ENCODE measurements at places on chromosomes 6 and 20. TPM values are rescaled to one million over a fixed set of nuclear protein-coding genes. Genes with fewer than 3 reads are reported as not detected.

KCNK17 gene
- total RNA-seq = 3.2 TPM

PFDN4 gene
- total RNA-seq = 57.7 TPM

WFDC13 gene
- not detected for total RNA-seq

SRMS gene
- total RNA-seq = not detected

OXT gene
- total RNA-seq = not detected

DLK2 gene
- not detected for total RNA-seq

DDX43 gene
- total RNA-seq = 1.5 TPM

LAMA4 gene
- total RNA-seq = 54.0 TPM

CRYBG1 gene
- 38.3 TPM for total RNA-seq

PAK1IP1 gene
- total RNA-seq = 15.7 TPM

TRIM15 gene
- not detected for total RNA-seq

DNAH8 gene
- under 0.01 TPM for total RNA-seq

SLC24A3 gene
- 5.9 TPM for total RNA-seq

SAMD5 gene
- total RNA-seq = 8.8 TPM

SMOC2 gene
- total RNA-seq = 63.6 TPM

DNA sequence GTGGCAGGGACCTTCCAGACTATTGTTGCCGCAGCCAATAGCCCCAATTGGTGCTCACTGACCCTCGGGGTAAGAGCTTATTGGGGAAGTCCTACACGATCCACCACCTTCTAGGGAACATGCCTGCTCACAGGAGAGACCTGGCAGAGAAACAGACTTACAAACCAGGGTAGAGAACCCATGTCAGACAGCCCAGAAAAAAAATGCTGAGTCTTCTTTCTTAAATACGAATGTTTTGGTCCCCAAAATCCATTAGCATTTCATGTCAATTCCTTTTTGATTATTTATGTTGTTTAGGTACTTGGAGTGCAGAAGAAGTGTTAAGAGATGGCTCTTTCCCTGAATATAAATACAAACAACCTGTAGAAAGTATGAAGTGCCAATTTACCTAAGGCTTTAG, 84.9 kb upstream of the PDE10A start:
- no peak for DNase-seq

GRCh38 chr6:122484760-122485159, 13.2 kb upstream of the SERINC1 start:
- no peak for DNase-seq

DNA sequence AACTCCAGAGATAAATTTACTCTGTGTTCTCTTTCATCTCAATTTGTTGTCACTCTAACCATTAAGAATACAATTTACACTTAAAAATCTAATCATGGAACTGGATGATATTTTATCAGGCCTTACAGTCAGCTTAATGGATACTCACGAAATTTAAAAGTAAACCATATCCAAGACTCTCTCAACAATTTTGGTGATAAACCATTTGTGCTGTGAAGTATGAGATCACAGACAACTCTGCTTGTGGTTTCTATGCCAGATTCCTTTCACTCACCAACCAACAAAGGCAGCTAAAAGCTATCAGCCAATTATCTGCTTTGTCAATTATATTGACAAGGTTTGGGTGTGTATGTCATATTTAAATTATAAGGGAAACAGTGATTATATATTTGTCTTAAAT, 155.8 kb downstream of the TRDN start:
- DNase-seq = no peak

GRCh38 chr20:33679758-33680485, 5.7 kb upstream of the NECAB3 start:
- DNase-seq = no peak

- peak; percentile 63 for DNase-seq
Measured at GRCh38 chr6:21869085-21869771, 275.7 kb downstream of the SOX4 start.

GRCh38 chr6:7004581-7005297, 103.0 kb upstream of the RREB1 start:
- DNase-seq = no peak

DNA sequence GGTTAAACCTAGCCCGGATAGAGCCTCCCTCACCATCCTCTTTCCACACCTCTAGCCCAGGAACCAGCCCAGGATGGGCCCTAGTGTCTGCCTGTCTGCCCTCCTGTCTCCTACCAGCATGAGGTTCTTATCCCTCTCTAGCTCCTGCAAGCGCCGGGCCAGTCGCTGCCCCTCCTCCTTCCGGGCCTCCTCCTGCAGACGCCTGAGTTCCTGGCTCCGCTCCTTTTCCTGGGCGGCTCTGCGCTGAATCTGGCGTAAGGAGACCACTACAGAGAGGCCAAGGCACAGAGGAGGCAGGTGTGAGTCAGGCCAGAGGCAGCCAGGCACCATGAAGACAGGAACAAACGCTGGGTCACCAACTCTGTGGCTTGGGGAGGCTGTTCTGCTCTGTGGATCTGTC, 4.3 kb upstream of the PSORS1C2 start:
- DNase-seq = no peak

GRCh38 chr6:136958168-136958567, 36.1 kb downstream of the SLC35D3 start:
- no peak for DNase-seq

- no peak for DNase-seq
Measured at GRCh38 chr6:1244941-1245340, 67.0 kb upstream of the FOXQ1 start.

DNA sequence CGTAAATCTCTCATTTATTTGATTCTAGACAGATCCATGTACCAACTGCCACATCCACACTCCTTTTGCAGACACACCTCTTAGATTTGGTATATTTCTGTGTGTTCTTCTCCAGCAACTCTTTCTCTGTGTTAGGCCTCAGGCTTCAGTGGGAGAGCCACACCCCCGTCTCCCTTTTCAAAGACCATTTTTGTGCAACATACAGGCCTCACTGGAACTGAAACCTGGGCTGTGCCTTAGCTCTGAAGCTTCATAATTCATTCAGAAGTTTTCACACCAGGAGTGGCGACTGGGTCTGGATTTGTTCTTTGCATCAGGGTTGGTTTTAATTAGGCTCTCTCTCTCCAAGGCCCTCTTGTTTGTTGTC, 170.2 kb downstream of the THBS2 start:
- DNase-seq = no peak

- DNase-seq = no peak
Measured at GRCh38 chr6:34151321-34152041, 5.6 kb upstream of the GRM4 start.

GRCh38 chr6:87700397-87701343, 1.4 kb downstream of the AKIRIN2 start:
- no peak for DNase-seq

DNA sequence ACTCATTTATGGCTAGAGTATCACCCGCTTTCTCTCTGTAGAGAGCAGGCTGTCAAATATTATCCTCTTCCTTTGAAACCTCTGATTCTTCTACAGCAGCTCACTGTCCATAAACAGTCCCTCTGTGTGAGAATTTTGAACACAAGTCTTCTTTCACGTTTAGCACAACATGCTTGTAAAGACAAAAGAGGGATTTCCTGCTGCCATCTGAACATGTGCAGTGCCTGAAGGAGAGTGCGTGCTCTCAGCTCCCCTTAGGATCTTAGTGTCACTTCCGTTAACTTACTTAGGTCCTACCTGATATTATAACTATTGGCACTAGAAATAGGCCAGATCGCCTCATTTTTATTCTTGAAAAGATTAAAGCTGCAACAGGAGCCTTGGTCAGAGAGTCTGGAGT, 50.9 kb downstream of the FNDC1 start:
- no peak for DNase-seq

GRCh38 chr6:151109869-151110575, 129.7 kb upstream of the AKAP12 start:
- no peak for DNase-seq

- DNase-seq = peak; percentile 52
Measured at GRCh38 chr6:81727876-81728517, 24.5 kb downstream of the TENT5A start.

GRCh38 chr6:44338228-44339122, 4.0 kb upstream of the SPATS1 start:
- DNase-seq = peak; percentile 55

DNA sequence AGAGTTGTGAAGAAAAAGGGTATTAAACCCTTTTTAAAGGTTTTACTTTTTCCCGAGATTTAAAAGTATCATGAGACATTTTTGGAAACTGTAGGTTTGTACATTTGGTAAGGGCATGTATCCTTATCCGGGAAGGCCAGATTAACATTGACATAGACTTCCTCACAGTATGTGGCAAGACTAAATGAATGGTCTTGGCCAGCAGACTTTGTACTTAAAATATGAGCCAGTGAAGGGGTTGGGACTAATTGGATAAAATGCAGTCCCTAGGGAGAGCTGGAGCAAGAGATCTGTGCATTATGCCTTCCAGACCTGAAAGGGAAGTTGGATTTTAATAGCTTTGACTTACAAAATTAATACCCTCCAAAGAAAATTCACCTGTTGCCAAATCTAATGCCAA, 60.4 kb upstream of the CCN2 start:
- no peak for DNase-seq

- peak; percentile 69 for DNase-seq
Measured at GRCh38 chr20:32031007-32031958, 20.8 kb upstream of the HCK start.

DNA sequence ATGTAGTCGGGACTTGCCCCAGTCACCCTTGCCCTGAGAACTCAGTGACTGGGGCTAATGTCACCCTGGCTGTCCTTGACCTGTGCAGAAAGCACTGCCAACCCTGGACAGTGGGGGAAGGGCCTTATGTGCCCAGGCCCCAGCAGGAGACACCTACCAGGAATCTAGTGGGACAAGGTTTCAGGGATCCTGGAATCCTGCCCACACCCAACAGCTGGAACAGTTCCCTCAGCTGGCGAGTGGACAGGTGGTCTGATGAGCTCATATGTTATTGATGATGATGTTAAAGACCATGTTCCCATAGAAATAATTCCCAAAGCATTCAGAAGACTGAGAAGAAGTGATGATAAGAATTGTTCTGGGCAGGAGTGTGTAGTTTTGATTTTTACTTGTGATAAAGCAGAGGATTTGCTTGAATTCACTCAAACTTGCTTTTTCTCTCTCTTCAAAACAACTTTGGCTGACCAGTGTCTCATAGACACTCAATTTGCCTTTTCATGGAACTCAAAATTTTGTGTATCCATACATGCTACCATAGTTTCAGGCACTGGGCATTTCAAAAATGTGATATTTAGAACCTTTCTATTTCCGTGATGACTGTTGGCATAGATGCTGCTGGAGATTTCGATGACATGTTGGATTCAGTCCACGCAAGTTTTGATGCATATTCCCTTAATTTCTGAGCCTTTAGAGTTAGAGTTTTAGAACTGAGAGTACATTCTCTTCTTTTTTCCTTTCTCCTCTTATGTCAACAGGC, 79.3 kb downstream of the SLC22A3 start:
- DNase-seq = no peak

DNA sequence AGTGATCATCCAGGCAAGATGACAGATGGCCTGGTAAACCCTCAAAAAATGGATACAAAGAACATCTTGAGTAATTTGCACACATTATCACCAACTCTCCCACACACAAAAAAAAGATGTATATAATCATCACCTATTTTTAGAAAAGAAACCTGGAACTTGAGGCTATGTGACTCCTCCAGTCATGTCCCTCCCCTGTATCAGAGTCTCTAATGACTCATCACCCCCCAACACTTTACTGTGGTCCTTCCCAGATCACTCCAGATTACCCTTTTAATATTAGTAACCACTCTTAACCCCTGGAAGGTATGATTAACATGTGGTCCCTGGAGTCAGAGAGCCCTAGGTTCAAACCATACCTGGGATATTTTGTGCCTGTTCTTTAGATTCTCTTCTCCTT, 144.8 kb downstream of the ZNF217 start:
- DNase-seq = no peak

DNA sequence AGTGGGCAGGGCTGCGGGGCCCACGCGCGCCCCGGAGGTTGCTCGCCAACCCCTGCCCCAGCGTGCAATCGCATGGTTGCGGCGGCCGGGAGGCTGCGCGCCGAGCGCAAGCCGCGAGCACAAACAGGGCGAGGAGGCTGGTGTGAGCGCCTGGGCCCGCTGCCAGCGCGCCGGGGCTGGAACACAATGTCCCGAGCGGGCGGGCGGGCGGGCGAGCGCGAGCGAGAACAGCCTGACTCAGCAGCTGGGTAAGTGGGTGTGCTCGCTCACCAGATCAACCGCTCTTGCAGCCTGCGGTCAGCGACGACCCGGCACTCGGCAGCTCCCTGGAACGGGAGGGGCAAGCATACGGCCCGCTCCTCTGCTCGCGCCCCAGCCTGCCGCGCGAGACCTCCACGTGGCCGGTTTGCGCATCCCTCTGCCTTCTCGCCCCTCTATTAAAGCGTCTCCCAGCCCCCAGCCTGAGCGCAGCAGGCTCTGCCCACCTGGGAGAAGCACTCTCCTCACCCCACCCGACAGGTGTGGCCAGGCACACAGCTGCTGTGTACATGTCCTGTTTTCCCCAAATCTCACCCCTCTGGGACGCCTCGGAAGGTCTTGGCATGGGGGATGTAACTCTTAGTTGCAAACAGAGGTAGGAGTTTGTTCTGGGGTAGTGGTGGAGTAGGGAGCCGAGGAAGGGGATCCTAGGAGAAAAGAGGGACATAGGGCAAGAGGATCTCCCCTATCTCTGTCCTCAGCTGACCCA, 8.7 kb upstream of the ARMC12 start:
- DNase-seq = peak; percentile 95

DNA sequence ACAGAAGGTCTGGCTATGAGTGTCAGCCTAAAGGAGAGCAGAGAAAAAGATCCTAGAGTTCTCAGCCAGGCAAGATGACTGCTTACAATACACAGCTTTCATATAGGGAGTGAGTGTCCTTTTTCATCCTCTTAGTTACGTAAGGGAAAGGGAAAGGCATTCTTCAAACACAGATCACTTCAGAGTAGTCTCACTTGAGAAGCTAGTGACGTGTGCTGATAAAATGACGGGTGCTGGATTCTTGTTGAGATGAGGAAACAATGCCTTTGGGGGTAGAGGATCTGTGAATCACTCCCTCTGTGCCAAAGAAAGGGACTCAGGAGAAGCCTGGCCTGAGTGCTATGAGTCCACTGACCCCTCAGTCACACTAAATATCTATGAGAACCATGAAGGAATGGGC, 117.3 kb downstream of the QRSL1 start:
- no peak for DNase-seq

- DNase-seq = no peak
Measured at GRCh38 chr6:3541006-3541585, 84.2 kb upstream of the SLC22A23 start.

GRCh38 chr20:36523341-36523740, 18.0 kb upstream of the MYL9 start:
- no peak for DNase-seq

- peak; percentile 53 for DNase-seq
Measured at GRCh38 chr6:150025201-150025917, at the start of gene RAET1L. Gene RAET1L (minus strand): TSS chr6:150025532. CDS start chr6:150025471, 61 bp downstream.
